Amniotic stem cell (primary cell): ENCODE measurements at places on chromosomes 3 and 15.

DNA sequence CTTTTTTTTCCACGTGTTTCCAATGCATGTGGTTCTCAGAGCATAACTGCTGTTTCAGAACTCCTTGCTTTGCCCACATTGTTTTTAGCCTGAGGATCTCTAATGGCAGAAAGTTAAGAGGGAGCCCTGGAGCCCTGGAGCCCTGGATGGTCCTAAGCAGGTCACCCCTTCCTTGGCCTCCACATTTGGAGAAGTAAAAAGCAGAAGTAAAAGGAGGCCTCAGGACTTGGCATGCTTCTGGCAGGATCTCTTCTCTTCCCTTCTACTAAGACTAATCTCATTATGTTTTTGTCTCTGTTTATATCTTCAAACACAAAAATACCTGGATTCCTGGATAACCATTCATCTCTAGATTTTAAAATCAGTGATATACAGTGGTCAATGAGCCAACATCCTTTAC, 50.1 kb downstream of the P2RY1 start:
- no peak for DNase-seq

GRCh38 chr3:37608061-37608702, 253.5 kb upstream of the CTDSPL start:
- DNase-seq: no peak

DNA sequence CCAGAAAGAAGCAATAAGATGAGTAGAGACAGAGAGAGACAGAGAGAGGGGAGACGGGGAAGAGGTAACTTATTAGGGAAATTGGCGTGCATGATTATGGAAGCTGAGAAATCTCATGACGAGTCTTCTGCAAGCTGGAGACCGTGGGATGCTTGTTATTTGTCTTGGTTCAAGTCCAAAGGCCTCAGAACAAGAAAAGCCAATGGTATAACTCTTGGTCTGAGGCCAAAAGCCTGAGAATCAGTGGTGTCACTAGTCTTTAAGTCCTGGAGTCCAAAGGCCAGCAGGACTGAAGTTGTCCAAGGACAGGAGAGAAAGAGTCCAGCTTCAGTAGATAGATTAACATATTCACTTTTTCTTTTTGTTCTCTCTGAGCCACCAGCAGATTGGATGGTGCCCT, 613.6 kb downstream of the CADM2 start:
- no peak for DNase-seq

- DNase-seq: no peak
These were observed 22.1 kb upstream of the SH3BP5 start for GRCh38 chr3:15354485-15354884.

DNA sequence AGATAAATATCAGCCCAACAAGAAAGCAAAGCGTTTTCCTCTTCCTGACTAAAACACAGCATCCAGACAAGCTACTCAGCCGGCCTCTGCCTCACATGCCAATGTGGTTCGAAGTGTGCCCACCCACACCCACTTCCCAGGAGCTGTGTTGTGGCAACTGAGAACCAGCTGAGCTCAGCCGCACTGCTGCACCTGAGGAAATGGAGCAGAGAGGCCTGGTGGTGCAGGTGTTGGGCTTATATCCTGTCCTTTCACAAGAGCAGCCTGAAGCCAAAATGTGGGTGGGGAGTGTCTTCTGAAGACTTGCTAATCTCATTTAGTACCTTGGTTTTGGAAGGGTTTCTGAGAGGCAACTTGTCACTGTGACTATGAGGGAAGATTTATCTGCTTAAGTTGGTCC, 23.0 kb upstream of the RETNLB start:
- no peak for DNase-seq

DNA sequence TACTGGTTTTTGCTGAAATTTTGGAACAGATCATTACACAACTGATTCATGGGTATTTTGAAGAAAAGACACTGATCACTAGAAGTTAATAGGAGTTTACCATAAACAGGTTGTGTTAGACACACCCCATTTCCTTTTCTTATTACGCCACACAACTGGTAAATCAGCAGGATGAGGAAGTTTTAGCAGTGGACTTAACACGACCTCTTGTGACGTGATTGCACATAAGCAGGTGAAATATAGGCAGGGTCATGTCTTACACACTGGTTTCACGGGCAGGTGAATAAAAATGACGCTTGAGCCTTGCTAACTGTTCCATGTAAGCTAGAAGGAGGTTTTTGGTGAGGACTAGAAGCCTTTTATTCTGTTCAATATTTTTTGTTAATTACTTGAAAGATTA, 27.1 kb upstream of the TPRG1 start:
- no peak for DNase-seq

DNA sequence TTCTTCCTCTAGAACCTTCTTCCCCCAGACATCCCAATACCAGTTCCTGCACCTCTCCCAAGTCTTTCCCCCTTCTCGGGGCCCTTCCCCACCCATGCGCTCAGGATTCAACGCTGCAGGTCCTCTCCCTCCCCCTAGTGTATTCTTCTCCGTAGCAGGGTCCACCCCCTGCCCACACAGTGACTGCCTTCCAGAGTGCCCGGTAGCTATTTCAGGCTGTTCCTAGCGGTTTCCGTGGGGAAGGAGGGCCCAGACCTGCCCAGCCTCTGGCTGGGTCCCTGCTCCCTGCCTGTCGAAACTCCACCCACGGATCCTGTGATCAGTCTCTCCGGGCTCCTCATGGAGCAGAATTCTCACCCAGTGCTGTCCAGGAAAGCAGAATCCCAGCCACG, 45.2 kb upstream of the SEC61A1 start:
- DNase-seq: no peak

- no peak for DNase-seq
These were observed 347.2 kb upstream of the TPRG1 start for GRCh38 chr3:188824566-188824965.

DNA sequence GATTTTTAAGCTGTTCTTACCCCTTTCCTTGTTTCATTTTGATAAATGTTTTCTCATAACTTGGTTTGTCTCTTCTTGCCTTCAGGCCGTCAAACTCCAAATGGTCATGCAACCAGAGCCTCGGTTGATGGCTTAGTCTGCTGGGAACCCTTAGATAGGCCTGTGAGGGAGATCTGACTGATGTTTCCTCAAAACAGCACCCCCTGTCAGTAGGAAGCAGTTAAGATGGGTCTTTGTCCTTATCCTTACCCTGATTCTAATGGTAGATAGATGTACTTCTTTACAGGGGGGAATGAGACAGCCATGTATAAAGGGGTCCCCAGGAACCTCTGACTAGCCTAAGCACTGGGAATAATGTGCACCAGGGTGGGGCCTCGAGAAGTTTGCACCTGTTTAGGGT, 16.3 kb upstream of the OR5H1 start:
- DNase-seq: no peak

- DNase-seq: no peak
These were observed 1145.3 kb downstream of the OTOL1 start for GRCh38 chr3:162641907-162642306.

DNA sequence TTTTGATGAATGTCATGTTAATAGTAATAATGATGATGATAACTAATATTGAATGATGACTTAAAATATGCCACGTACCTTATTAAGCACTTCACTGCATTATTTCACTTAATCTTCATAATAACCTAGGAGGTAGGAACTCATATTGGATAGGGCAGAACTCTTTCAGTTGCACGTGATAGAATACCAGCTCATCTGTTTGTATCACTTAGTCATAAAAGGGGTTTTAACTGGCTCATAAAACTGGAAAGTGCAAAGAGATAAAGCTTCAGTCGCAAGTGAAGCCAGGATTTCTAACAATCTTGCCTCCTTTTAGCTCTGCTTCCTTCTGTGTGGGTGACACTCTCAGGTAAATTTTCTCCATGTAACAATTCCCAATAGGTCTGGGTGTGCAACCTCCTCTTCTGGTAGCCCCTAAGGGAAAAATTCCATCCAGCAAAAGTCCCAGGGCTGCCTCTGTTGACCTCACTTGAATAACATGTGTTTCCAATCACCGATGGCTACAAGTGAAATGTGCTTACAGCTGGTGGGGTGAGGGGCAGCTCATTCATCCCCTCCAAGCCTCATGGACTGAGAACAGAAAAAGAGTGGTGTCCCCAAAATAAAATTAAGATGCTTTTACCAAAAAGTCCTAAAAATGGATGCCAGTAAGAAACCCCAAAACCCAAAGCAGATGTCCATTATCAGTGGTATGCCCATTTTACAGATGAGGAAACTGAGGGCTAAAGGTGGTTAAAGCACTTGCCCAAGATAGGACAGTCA, 9.3 kb downstream of the GXYLT2 start:
- DNase-seq: no peak

- no peak for DNase-seq
These were observed 48.2 kb upstream of the FMN1 start for GRCh38 chr15:33242669-33243191.

DNA sequence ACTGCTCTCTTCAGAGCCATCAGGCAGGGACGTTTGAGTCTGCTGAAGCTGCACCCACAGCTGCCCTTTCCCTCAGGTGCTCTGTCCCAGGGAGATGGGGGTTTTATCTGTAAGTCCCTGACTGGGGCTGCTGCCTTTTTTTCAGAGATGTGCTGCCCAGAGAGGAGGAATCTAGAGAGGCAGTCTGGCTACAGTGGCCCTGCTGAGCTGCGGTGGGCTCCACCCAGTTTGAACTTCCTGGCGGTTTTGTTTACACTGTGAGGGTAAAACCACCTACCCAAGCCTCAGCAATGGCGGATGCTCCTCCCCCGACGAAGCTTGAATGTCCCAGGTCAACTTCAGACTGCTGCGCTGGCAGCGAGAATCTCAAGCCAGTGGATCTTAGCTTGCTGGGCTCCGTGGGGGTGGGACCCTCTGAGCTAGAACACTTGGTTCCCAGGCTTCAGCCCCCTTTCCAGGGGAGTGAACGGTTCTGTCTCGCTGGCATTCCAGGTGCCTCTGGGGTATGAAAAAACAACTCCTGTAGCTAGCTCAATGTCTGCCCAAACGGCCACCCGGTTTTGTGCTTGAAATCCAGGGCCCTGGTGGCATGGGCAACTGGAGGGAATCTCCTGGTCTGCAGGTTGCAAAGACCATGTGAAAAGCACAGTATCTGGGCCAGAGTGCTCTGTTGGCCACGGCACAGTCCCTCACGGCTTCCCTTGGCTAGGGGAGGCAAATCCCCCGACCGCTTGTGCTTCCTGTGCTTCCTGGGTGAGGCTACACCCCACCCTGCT, 21.1 kb upstream of the ST6GAL1 start:
- DNase-seq: no peak

DNA sequence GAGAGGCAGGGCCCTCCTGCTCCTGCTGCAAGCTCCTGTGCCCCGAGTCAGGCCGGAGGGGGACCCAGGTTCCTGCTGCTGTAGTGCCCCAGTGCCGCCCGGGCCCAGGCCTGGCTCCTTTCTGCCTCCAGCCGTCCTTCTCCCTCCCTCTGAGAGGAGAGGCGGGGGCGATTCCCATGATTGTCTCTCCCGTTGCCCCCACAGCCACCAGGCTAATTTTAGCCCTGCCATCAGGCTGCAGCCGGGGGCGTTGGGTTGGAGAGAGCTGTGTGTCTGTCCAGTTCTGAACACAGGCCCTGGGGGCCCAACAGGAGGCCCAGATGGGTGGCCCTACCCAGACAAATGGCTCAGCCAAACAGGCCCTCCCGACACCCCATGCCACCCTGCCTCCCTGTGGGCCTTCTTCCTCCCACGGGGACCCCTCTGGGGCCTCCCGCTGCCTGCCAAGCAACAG, 214.8 kb downstream of the TBC1D2B start:
- DNase-seq: no peak

GRCh38 chr3:27797773-27798172, 75.7 kb upstream of the EOMES start:
- DNase-seq: no peak

GRCh38 chr3:58824285-58824684, 157.7 kb upstream of the FAM3D start:
- peak; percentile 37 for DNase-seq

DNA sequence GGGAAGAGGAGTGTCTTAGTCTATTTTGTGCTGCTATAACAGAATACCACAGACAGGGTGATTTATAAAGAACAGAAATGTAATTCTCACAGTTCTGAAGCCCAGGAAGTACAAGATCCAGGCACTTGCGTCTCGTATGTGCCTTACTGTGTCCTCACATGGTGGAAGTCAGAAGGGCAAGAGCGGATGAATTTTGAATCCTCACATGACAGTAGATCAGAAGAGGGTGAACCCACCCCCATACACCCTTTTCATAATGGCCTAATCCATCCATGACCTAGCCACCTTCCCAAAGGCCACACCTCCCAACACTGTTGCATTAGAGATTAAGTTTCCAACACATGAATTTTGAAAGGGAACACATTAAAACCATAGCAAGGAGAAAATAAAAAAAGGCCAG, 18.7 kb upstream of the ANXA2 start:
- no peak for DNase-seq

DNA sequence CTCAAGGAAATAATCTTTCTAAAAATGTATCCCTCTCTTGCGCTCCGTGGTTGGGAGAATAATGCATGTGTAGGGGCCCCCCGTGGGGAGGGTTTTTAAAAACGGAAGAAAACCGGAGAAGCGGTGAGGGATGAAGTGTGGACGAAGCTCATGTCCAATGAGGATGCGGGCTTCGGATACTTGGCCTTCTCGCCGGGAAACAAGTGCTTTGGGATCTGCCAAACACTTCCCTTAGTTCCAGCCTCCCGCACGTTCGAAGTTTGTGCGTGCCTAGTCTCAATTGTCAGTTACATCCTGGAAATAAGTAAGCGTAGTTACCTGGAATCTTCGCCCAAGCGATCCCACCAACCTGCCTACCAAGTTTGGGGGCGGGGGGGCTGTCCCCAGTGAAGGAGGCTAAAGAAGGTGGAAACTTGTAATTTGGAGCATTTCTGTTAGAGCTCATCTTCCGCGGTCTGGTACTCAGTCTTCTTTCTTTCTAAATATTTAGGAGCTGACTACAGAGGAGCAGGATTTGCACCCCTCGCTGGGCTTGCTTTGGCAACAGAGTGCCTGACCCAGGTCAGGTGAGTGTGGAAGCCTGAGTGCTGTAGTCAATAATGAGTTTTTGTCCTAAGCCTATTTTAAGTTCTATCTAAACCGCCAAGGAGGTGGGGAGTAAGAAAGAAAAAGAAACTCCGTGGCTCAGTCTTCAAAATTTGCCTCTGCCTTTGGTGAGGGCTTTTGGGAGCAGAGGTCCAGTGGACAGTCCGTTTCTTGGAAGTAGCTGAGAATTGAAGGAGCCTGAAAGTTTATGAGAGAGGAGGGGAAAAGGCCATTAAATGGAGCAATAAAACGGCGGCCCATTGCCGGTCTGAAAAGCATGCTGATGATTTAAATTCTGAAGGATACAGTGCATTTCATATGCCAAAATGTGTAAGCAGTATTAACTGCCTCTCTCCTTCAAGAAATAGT, 1.1 kb downstream of the ITPR1 start:
- DNase-seq: no peak

- no peak for DNase-seq
These were observed 41.6 kb downstream of the NR2C2 start for GRCh38 chr3:14988988-14989394.

GRCh38 chr3:24417730-24418129, 76.9 kb downstream of the THRB start:
- DNase-seq: no peak
